Dermis microvascular lymphatic vessel endothelial cell (primary cell): ENCODE measurements at places on chromosomes 12 and 14.
A peak's percentile ranks its signal among the peaks of the same experiment; 100 is the strongest.

- DNase-seq, result no peak
Measured at GRCh38 chr12:84512751-84513150, 399.8 kb downstream of the SLC6A15 start.

DNA sequence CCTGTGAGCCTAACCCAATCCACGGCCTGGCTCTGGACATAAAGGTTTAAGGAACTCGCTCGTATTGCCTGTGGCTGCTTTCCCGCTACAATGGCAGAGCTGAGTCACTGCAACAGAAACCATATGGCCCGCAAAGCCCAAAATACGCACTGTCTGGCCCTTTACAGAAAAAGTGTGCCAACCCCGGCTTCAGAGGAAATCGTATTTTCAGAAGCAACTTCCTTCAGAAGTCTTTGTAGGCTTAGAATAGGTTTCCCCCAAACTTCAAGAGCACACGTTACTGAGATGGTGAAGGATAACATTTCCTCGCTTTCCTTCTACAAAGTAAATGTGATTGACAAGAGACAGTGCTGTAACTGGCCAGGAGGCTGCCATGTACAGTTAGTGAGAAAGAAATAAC is 34.8 kb upstream of the TESC start:
- no peak for DNase-seq

GRCh38 chr12:85060916-85061315 is 24.8 kb downstream of the LRRIQ1 start:
- no peak for DNase-seq

- no peak for DNase-seq
Measured at GRCh38 chr12:115811929-115812328, 465.6 kb downstream of the MED13L start.

DNA sequence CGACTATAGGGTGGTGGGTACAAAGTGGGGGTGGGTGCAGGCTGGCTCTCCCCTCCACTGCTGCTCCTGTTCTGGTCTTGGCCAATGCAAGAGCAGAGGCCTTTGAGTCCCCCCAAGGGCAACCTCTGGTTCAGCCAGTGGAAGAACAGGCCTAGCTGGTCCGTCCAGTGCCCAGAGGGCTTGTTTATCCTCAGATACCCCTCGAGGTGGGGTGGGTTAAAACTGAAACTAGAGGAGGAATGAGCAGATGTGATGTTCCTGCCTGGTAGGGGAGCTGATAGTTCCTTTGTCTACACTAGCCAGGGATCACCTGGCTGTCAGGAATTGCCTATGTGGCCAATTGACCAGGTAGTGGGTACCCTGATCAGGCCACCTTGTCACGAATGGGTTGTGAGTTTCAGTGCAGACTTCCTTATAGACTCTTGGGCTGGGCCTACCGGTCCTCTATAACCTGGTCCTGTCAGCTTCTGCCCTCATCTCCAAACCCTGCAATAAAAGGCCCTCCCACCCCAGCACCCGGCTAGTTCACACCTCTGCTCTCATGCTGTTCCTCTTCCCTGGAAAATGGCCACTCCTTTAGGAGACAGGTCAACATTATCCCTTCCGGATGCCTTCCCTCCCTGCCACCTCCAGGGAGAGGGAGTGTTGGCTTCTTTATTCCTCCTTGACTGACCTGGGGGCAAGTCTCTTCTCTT is 10.7 kb upstream of the HSP90AA1 start:
- DNase-seq, result no peak

GRCh38 chr14:23095196-23096108 is at the start of gene C14orf119:
Gene C14orf119, plus strand, starts transcription at chr14:23095505. Its CDS starts 2,154 bp downstream, at chr14:23097659.
- peak; percentile 99 for DNase-seq

GRCh38 chr14:94036313-94037167 is 10.4 kb downstream of the OTUB2 start:
- peak; percentile 30 for DNase-seq

DNA sequence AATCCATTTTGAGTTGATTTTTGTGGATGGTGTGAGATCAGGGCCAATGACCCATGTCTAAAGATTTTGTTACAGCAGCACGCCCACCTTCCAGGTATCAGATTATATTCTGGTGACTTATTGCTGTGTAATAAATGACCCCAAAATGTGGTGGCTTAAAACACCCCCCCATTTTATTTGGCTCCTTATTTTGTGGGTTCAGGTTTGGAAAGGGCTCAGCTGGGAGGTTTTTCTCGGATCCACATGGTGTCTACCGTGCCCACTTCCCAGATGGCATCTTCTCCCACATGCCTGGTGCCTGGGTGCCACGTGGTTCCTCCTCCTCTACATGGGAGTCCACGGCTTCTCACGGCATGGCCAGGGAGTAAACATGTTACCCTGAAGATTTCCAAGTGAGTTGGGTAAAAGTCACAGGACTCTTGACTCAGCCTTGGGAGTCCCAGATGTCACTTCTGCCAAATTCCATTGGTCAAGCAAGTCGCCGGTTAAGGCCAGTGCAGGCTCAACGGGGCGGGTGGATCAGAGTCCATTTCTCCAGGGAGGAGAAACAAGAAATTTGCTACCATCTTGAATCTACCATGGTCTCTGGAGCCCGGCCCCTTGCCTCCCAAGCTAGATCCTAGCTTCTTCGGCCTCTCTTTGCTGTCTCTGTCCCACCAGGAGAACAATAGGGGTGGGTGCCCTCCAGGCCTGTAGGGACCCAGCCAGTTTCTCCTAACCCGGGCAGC is 214.3 kb downstream of the KIF26A start:
- no peak for DNase-seq
